Stimulated activated CD4-positive, alpha-beta T cell treated with anti-CD3 and anti-CD28 coated beads, Interleukin-12 subunit alpha, Interleukin-12 subunit beta, amount 100 ng/mL, for 4 hours (primary cell): ENCODE measurements at places on chromosomes 11 and 22.
A peak's percentile ranks its signal among the peaks of the same experiment; 100 is the strongest.

DNA sequence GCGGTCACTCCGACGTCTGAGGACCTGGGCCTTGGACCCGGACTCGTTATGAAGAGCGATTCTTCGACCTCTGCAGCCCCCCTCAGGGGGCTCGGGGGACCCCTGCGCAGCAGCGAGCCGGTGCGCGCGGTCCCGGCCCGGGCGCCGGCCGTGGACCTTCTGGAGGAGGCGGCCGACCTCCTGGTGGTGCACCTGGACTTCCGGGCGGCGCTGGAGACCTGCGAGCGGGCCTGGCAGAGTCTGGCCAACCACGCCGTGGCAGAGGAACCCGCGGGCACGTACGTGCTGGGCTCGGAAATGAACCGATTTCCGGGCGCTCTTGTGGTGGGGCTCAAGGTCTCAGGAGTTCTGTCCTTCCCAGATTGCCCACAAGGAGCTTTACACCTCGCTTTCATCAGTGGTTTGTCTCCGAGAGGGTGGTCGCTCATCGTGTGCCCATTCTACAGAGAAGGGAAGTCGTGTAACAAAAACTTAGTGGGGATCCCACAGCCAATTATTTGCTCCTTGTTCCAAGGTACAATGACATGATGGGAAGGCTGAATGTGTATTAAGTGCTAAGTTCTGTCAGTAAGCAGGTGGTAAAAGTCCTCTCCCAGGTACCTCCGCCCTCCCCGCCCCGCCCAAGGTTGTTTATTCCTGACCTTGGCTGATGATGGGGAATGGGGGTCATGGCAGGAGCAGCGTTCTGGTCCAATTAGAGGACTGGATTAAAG lies 695 bp downstream of the PEX26 start:
- peak; percentile 36 for DNase-seq

DNA sequence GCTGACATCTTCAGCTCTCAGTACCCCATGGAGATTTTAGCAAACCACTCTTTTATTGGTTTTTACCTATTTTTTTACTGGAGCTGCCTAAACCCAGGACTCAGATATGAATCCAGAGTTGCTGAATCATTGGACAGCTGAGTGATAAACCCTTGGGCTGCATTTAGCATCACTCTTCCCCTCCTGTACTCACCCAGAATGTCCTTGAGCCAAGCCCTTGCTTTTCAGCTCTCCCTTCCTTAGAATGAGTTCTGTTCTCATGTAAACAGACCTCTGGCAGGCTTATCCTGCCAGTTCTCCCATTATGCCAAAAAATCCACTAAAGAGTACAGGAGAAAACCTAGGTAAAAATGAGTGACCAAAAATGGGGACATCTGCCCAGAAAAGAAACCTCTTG lies 200.1 kb upstream of the POU2AF2 start:
- DNase-seq = no peak

DNA sequence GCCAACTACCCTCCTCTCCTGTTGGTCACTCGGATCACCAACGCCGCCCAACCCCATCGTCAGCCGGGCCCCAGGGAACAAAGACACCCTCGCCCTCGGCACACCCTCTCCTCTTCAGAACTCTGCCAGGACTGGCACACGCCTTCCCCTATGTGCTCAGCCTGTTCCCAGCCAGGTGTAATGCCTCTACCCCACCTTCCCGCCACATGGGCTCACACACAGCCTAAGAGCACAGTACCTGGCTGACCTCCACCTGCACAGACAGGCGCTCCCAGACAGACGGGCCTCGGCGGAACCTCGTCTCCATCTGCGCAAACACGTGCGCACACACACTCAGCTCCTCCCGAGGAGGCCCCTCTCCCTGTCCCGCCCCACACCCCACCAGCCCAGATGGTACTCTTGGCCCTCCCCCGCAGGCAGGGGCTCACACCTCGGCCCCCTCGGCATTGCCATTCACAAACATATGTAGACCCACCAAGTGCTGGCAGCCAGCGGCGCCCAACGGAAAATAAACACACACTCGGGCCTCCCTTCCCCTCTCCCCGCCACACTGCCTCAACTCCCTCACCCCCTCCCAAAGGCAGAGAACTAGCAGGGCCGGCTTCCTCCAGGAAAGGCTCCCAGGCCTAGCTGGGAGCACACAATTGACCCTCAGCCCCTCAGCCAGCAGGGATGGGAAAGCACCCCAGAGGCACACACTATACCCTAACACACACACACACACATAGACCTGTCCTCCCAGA lies 8.5 kb downstream of the ELFN2 start:
- DNase-seq = no peak

DNA sequence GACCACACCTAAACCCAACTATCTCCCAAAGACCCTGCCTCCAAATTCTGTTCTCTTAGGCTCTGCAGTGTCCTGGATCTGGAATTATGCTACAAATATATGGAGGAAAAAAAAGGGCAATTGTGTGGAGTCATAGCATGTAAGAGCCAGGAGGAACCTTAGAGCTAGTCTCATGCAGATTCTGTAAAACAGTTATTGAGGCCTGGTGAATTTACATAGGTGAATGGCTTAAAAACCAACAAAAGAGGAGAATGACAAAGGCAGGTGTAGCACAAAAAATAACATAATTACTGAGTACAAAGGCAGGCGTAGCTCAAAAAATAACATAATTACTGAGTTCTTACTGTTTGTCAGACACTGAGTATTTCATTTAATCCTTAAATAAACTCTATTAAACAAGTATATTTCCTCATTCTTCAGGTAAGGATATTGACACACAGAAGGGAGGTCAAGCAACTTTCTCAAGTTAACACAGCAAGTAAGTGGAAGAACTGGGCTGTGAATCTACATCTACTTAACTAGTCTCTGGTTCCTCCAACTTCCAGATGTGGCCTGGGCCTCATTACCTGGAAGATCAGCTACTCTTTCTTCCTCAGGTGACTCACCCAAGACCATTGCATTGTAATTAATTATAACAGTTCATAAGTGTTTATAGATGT lies 938.9 kb upstream of the TENM4 start:
- no peak for DNase-seq
